ENCODE measurements at places on chromosomes 3 and 15.
A peak's percentile ranks its signal among the peaks of the same experiment; 100 is the strongest.

- DNase-seq: no peak
Measured at GRCh38 chr15:53110999-53111398, 320.9 kb upstream of the ONECUT1 start.

DNA sequence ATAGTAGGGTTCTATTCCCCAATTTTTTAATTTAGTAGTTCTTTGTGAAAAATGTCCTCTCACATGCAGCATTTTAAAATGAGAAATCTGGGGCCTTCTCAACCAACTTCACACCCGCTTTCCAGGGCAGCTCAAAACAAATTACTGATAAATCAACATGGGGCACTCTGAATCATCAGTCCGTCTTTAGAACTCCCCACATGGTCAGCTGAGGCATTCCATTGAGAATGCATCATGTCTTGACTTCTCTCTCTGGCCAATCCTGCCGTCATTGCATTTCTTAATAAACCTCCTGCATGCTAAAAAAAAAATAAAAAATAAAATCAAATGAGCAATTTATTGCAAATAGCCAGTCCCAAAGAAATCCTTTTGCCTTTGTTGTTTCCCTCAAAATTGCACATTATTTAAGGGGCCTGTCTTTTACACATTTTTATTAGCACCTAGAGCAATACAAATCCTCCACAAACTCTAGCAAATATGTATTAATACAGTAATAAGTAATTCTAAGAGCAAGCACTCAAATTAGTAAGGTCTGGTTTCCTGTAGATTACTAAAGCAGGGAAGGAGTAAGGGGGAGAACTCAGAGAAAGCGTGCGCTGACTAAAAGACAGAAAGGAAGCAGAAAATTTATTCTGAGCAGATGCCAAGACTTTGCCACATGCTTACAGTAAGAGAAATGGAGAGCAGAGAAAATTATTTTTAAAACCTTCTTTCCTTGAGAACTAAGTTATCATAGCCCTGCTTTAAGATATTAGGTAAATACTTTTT, 175.7 kb downstream of the TNIK start:
- no peak for DNase-seq

DNA sequence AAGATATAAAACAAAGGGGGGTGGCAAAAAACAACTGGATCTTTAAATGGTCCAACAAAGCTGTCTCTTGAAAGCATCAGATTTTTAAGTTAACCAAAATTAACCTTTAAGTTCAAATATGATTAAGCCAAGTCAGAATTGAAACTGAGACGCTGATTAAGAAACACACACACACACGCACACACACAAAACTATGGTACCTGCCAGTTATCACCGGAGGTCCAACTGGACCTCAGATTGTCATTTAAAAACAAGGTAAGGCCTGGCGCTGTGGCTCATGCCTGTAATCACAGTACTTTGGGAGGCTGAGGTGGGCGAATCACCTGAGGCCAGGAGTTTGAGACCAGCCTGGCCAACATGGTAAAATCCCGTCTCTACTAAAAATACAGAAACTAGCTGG, 10.4 kb downstream of the ARF4 start:
- DNase-seq: no peak

GRCh38 chr3:107268469-107268868, 108.8 kb upstream of the CCDC54 start:
- DNase-seq: no peak

- no peak for DNase-seq
Measured at GRCh38 chr3:33152363-33153360, 38.8 kb downstream of the CRTAP start.

DNA sequence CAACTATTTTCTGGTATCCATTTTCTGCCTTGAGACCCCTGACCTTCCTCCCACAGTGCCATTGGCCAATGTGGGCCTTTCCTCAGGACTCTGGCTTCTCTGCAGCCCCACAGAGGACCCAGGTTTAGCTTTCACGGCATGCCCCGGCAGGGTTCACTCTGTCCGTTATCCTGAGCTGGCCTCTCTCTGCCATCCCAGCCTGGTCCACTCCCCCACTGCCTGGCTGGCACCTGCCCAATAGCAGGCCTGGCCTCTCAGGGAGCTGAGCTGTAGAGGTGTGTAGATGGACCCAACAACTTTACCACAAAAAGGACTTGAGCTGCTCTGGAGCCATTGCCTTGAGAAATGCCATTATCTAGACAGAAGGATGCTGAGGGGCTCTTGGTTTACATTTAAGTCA, 57.5 kb downstream of the SCN10A start:
- no peak for DNase-seq

- no peak for DNase-seq
Measured at GRCh38 chr15:67116742-67117141, 51.3 kb downstream of the SMAD3 start.

- no peak for DNase-seq
Measured at GRCh38 chr3:24294150-24294549, 200.5 kb downstream of the THRB start.

GRCh38 chr15:60555291-60555690, 76.3 kb upstream of the ICE2 start:
- no peak for DNase-seq

GRCh38 chr3:179108086-179108485, 36.5 kb upstream of the ZMAT3 start:
- DNase-seq: no peak

DNA sequence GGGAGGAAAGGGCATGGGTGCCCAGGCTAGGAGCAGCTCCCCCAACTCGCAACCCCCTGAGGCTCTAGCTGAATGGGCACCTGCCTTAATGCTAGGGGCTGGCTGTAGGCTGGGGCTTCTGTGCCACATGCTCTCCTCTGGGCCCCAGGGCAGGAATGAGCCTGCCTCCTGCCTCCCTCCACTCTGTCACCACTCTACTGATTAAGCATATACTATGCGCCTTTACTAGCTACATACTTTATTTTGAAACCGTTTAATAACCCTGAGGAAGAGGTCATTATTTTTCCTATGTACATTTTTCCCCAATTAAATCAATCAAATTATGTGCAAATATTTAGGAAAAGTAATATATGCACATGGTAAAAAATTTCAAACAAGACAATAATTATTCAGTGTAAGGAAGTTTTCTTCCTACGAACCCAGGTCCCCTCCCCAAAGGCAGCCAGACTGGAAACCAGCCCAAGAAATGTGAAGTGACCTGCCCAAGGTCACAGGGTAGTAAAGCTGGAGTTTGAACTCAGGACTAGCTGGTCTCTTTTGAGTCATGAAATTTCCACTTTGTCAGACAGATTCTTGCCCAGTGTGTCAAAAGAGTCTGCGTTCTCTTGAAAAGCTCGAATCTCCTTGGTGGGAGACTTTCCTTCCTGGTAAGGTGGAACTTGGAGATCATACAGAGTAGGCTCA, 122.5 kb downstream of the DNAJB8 start:
- no peak for DNase-seq

GRCh38 chr15:94674296-94674695, 442.9 kb downstream of the MCTP2 start:
- DNase-seq: no peak

GRCh38 chr3:170355738-170356595, 1.5 kb upstream of the SKIL start:
- DNase-seq: peak; percentile 77

DNA sequence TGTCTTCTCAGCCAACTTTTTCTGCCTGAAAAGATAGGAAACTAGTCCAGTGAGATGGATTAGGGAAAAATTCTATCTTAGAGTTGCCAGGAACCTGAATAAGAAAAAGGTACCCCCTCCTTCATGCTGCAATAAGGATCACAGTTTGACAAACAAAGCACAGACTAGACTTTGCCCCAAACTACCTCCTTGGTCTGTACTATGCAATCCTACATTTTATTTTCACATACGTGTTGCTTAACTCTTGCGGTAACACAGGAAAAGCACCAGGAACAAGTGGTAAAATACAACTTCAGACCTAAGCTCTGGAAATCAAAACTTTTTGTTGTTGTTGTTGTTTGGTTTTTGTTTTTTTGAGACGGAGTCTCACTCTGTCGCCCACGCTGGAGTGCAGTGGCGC, 11.3 kb upstream of the IL12A start:
- no peak for DNase-seq

- DNase-seq: no peak
Measured at GRCh38 chr15:64824929-64825430, 467 bp downstream of the PIF1 start.

- no peak for DNase-seq
Measured at GRCh38 chr3:123291404-123291803, 89.7 kb downstream of the SEC22A start.

- DNase-seq: no peak
Measured at GRCh38 chr15:99895189-99895955, 162.1 kb upstream of the LYSMD4 start.

DNA sequence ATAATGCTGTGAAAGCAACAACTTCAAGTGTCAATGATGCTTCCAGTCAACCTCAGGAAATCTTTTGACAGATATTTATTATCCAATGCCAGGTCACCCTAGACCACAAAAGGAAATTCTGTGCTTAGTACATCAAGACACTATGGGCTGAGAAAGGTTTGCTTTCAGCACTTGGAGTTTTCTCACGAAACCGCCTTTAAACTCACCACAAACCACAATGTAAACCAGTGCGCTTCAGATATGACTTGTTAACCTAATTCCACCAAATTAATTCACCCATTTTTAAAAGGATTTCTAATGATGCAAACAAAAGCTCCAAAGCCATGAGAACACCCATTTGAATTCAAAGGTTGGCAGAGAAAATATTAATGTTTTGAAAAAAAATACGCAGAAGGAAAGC, 292.9 kb upstream of the NR2F2 start:
- no peak for DNase-seq

DNA sequence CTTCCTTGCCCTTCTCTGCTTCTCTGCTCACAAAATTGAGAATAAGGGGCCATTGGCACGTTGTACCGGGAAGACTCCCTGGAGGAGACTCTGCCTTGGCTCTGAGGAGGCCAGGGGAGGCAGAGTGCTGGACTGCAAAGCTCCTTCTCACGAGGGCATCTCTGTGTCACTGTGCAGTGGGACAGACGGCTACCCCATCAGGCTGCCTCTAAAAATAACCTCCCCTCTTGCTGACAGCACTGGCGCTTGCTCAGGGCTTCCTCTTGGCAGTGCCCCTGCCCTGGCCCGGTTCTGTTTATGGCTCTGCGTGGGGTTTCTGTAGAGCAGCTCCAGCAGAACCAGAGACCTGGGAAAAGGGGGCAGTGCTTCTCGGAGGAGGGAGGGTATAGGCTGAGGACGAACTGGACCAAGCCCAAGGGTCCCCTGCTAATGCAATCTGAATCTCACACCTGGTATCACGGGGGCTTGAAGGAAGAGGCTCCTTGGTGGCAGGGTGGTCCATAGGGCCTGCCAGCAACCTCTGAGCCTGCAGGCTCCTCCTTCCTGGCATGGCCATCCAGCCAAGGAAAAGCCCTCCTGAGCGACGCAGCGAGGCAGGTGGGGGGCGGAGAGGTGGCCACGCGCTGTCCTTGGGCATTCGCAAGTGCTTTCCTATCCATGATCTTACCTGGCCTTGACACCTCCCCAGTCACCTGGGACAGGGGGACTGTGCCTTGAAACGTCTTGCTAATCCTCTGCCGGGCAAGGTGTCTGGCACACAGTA, 63.3 kb upstream of the TLE3 start:
- DNase-seq: no peak

DNA sequence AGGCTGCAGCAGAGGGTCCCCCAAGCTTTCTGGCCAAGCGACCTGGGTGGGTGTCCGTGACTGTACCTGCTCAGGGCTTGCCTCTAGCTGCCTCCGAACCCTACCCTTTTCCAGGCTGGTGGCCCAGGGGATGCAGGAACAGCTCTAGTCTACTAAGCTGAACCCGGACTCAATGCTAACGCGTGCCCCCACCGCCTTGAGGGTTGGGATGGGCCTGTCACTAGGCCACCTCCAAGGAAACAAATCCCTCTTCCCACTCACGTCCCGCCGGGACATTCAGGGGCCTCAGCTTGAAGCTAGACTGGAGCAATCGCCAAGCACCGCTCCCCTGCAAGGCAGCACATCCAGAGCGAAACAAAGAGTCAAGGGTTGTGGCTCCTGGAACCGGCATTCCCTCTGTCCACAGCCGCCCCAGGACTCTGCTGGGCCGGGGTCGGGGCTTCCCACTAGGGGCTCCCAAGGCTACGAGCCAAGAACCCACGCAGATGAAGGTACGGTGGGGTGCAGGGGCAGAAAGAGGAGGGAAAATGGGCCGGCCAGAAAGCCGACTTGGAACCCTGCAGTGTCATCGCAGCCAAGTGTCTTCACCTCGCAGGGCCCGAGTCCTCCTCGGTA, 2.9 kb downstream of the FBXL22 start:
- DNase-seq: peak; percentile 53

- DNase-seq: no peak
Measured at GRCh38 chr15:35496585-35496984, 49.4 kb downstream of the DPH6 start.

DNA sequence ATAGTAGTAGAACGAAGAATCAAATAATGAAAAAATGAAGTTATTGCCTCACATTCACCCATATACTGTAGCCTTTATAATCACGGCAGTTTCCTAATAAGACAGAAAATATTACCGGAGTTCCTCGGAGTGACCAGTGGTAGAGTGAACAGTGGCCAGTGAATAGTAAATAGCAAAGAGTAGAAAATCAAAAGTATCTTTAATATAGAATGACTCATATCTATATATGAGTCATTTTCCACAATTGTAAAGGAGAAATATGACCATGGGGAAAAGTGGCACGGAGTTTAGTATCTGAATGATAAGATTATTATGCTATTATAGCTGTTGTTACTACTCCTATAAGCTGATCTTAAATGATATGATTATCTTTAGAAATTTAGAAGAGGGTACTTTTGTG, 38.5 kb downstream of the ZBTB20 start:
- no peak for DNase-seq

GRCh38 chr3:60757724-60758123, 493.5 kb downstream of the FHIT start:
- no peak for DNase-seq

- DNase-seq: no peak
Measured at GRCh38 chr3:101212730-101213129, 107.6 kb downstream of the IMPG2 start.

DNA sequence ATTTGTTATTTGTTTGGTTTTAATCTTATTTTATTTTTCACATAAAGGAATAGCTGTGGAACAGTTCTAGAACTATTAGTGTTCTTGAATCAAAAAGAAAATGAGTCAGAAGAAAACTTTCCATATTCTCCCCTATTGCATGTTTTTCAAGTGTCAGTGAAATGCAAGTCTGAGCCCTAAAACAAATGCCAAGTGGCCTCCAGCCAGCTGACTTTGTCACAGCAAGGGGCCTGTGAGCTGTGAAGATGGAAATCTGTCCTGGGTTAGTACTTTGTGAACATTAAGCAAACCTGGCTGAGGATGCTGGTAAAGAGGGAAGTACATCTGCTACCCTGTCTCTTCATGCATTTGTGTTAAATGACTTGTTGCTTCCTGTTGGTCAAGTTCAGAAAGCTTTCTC, 14.2 kb downstream of the LRRC49 start:
- no peak for DNase-seq

DNA sequence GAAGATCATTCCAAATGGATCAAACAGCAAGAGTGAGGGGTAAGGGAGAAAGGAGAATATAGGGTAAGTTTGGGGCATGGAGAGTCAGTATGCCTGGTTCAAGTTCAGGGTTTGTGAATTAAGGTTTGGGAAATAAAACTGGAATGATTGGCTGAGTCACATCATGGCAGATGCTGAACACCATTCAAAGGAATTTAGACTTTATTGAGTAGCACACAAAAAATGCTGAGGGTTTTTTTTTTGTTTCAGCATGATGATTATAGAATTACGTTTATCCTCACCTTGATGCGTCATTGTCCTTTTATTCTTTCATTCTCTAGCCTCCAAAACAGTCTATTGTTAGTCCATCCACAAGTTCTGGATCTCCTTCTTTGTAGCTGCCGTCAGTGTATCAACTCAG, 220.0 kb upstream of the UMPS start:
- no peak for DNase-seq

Data from left hindlimb (tissue), 1 donor.